ENCODE measurements at places on chromosomes 7 and 10.
A peak's percentile ranks its signal among the peaks of the same experiment; 100 is the strongest.

GRCh38 chr7:69892790-69893189 lies 294.5 kb downstream of the AUTS2 start:
- no peak for DNase-seq

DNA sequence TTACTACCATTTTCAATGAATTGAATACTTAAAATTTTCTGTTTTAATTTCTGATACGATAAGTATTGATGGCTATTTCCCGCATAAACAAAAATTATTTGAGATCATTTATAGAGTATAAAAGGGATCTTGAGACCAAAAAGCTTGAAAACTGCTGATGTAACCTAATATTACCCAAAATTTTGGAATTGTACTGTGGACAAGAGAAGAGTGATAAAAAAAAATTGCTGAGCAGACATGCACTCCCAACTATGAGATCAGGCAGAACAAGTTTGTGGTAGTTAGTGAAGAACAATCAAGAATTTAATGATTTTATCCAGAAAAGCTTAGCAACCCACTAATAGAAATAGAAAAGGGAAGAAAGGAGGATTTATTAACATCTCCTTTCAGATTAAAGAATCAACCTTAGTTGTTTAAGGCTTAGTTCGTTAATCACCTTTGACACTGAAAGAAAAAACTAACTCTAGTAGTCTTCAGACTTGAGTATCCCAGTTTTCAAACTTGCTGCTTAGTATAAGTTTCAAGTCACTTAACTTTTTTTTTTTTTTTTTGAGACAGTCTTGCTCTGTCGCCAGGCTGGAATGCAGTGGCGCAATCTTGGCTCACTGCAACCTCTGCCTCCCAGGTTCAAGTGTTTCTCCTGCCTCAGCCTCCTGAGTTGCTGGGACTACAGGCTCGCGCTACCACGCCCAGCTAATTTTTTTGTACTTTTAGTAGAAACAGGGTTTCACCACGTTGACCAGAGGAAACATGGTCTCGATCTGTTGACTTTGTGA lies 50.6 kb upstream of the ZC3HAV1 start:
- no peak for DNase-seq

DNA sequence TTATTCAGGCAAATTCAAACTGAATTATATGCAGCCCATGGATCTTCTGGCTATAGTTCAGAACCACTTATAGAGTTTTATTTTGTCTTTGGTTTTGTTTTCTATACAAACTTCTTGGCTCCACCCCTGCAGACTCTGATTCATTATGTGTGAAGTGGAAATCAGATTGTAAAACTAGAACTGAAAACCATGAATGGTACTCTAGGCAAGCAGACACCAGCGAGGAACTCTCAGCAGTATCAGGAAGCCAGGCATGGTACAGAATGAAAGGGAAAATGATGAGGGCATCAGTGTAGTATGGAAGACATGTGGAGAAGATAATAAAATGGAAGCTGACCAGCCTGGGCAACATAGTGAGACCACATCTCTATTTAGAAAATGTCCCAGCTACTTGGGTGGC lies 1026.9 kb upstream of the C7orf33 start:
- no peak for DNase-seq

GRCh38 chr7:109354552-109354951 lies 784.9 kb downstream of the DNAJB9 start:
- no peak for DNase-seq

DNA sequence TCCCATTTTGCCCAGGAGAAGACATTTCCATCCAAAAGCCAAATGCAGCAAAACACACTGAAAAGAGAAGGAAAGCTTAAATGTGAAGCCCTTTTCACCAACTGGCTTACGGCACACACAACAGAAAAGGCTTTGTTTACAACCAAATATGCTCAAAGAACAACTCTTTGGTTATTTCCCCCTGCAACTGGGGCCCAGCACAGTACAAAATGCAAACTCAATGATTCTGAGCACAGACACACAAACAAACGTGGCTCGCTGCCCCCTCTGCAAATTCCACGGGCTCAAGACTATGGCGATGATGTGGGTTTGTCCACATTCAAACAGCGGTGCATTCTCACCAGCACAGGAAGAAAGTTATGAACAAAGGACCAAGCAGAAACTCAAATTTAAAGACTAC lies 5.3 kb downstream of the CPXM2 start:
- DNase-seq: no peak

DNA sequence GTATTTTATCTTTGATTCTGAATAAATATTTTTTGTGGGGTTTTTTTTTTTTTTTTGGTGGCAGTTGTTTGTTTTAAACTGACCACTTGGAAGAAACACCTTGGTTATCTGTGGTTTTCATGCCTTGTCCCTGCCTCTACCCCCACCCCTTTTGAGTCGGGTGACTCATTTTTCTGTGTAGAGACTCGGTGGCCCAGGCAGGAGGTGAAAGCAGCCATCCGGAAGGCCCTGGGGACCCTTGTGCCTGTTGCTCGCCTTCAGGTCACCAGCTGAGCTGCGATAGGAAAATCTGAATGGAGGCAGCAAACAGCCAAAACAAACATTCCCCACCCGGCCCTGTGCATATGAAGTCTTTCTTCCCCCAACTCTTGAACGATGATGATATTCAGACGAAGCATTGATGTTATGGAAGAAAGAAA lies 22.8 kb downstream of the CYP17A1 start:
- no peak for DNase-seq

- DNase-seq: no peak
These were observed 38.8 kb downstream of the FGFR2 start for GRCh38 chr10:121559326-121560026.

- DNase-seq: no peak
These were observed 33.1 kb downstream of the GHRHR start for GRCh38 chr7:30996883-30997282.

DNA sequence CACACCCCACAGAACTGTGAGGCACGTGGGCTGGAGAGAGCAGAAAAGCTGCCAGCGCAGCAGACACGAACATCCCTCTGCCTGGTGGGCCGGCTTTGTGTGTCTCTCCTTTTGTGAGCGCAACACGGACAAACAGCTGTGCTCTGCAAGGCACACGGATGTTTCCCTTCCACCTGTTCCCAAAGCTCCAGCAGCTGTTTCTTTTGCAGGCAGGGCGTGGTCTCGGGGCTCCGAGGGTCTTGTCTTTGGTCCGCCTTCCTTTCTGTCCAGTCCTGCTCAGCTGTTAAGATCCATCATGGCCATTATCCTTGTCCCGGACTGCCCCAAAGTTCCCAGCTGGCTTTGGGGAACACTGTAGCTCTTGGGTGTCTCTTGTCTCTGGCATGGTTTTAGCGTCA lies 32.7 kb upstream of the SH2B2 start:
- no peak for DNase-seq

DNA sequence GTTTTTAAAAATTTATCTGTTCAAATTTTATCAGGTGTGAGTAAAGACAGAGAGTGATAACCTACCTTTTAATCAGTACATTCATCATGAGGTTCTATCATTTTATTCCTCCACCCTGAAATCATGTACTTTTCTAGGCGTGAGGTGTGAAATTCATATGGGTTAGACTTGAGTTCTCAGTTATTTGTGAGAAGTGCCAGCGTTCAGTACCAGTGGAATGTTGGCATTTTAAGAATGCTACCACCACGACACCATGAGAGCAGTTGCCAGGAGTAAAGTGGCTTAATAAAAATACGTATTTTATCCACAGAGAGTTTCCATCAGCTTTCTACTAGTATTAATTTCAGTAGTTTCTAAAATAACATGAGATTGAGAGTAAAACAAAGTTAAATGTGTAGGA lies 104.1 kb upstream of the FERD3L start:
- DNase-seq: no peak

DNA sequence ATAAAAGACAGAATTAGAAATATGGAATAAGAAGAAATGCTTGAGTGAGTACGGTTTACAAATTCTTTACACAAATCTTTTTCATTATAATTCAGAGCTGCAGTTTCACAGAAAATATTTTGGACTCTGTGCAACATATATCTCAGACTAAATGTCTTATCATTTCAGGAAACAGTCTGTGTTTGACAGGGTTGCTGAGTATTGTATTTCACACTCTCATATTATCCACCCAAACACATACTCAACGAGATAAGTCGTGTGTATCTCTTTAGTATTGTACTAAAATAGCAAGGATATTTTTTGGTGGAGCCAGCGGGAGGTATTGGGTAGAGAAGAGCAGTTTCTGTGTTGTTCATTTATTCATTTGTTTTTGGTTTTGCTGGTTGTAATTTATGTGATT lies 39.0 kb upstream of the SLC39A12 start:
- DNase-seq: no peak

DNA sequence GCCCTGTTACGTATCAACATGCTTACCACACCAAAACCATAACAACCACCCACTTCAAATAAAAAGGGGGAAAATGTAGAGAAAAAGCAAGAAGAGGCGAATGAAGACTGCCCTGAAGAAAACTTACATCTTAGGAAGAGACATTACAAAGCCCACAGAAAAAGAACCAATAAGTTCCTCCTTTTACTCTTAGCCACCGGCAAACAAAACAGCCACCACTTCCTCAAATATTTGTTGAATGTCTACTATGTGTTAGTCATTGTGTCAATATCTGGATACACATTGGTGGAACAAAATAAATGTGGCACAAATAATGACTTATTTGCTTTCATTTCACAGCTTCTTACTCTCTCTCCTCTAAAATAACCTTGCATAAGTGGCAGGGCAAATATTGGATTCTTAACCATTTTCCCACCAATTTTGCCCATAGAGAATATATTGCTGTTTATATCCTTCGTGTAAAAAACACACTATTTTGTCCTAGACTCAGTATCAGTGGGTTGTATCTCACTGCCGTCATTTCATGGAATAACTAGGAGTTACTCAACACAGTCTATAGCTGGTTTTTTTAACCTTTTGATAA lies 106.8 kb downstream of the ANK3 start:
- no peak for DNase-seq

GRCh38 chr7:44264221-44264931 lies 61.0 kb downstream of the CAMK2B start:
- no peak for DNase-seq

- DNase-seq: no peak
These were observed 785.6 kb downstream of the REEP3 start for GRCh38 chr10:64306729-64307327.

DNA sequence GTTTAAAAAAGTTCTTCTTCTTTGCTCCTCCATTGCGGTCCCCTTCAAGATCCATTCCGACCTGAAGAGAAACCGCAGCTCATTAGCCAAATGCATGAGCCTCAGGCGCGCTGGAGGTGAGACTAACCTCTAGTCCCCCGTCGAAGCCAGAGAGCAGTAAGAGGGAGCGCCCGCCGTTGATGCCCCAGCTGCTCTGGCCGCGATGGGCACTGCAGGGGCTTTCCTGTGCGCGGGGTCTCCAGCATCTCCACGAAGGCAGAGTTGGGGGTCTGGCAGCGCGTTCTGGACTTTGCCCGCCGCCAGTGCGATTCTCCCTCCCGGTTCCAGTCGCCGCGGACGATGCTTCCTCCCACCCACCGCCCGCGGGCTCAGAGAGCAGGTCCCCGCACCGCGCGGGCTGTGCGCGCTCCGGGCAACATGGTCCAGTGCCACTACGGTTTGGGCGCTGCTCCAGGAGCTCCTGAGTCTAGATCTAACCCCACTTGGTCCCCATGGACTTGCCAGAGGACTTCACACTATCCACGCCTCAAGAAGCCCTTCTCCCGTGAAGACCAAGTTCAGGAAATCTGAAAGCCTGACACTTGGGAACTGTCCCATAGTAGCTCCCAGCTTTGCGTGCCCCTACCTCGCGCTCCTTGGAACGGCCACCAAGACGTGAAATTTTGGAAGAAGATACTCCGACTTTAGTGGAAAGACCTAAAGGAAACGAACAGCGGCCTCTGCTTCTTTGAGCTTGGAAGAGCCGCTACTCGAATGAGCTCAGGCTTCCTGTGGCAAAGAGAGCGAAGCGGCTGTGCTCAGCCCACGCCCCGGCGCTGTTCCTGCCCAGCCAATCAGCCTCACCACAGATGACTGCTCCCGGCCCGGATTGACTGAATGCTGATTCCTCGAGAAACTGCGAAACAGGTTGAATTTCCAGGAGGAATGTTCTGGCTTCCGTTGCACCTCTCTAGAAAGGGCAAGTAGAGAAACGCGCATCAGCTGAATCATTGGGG lies at the start of gene ABCB1:
Gene ABCB1, minus strand, starts transcription at position 755 of the 995 bp plus-strand sequence. Its CDS starts 700 bp downstream, at position 55.
- peak; percentile 31 for DNase-seq

GRCh38 chr10:122047560-122047959 lies 58.6 kb downstream of the TACC2 start:
- DNase-seq: no peak

DNA sequence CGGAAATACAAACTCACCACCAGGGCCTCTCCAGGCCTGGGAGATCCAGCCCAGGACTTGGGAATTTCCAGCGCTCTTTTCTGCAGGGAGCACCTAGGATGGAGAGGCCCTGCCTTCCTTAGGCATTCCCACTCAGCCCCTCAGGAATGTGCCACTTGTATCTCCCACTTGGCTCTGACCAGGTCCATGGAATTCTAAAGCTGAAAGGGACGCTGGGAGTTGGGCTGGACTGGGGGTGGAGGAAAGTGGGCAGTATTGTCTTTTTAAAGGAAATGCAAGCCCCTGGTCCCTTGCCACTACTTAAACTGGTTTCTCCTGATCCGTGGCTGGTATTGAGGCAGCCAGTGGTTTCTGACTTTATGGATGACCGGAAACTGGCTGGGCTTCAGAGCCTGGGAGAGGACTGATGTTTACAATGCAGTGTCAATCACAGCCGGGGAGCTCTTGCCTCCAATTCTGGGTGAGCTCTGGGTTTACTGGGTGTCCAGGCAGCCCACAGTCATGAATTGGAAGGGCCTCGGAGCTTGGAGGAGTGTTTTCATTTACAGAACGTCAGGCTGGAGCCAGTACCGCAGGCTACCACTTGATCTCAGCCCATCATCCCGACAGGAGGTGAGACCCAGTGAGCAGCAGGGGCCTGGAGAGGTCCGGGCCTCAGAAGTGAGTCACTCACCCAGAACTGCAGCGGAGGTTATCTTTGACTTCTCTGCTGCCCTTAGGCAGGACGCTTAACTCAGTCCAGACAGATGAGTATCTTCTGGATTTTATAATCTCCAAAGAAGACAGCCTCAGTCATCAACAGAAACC lies 27.3 kb downstream of the AGAP3 start:
- DNase-seq: no peak

DNA sequence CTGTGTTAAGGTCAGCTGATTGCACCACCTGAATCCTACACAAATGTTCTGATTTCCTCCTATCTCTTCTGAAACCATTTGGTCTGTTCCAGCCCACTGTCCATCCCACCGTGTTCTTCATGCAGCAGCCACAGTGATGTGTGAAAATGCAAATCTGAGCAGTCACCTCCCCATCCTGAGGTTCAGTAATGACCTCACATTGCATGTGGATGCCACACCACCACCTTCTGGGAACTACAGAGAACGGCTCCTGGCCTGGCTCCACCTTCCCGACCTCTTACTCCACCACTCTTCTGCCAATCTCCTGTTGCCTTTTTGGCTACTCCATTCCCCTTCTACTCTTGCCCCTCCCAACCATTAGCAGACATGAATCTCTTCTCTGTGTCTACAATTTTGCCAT lies 244.4 kb downstream of the TNS3 start:
- no peak for DNase-seq

GRCh38 chr7:152333134-152333533 lies 102.7 kb downstream of the KMT2C start:
- no peak for DNase-seq

All from activated CD4-positive, alpha-beta T cell treated with anti-CD3 and anti-CD28 coated beads for 24 hours (primary cell).